ENCODE measurements at places on chromosomes 4 and X. TPM values are rescaled to one million over a fixed set of nuclear protein-coding genes. Genes with fewer than 3 reads are reported as not detected.

FAM47A gene
- total RNA-seq = not detected

ZNF630 gene
- total RNA-seq = 3.4 TPM

MAGEB4 gene
- not detected for total RNA-seq

NPFFR2 gene
- total RNA-seq = 0.76 TPM

CXCR3 gene
- total RNA-seq = 0.12 TPM

KCNIP4 gene
- total RNA-seq = 17.5 TPM

BMX gene
- 0.70 TPM for total RNA-seq

TCEAL7 gene
- total RNA-seq = 26.8 TPM

FGFBP1 gene
- total RNA-seq = 0.12 TPM

HEPH gene
- 53.5 TPM for total RNA-seq

SSX3 gene
- not detected for total RNA-seq

TASL gene
- 2.2 TPM for total RNA-seq

APOOL gene
- 14.4 TPM for total RNA-seq

TEC gene
- 2.8 TPM for total RNA-seq

TMEM35A gene
- total RNA-seq = 4.0 TPM

NAA11 gene
- not detected for total RNA-seq

CD99 gene
- total RNA-seq = 85.2 TPM

TECRL gene
- 5.8 TPM for total RNA-seq

DGKK gene
- 3.2 TPM for total RNA-seq

SRPK3 gene
- total RNA-seq = 15.1 TPM

GUCY1A1 gene
- 80.2 TPM for total RNA-seq

GAGE13 gene
- total RNA-seq = not detected

PPP1R2C gene
- total RNA-seq = not detected

BCOR gene
- total RNA-seq = 76.0 TPM

RPA4 gene
- 2.4 TPM for total RNA-seq

FGFR3 gene
- total RNA-seq = 97.0 TPM

GABRB1 gene
- 2.6 TPM for total RNA-seq

NOX1 gene
- not detected for total RNA-seq

REELD1 gene
- total RNA-seq = 0.35 TPM

ZCCHC12 gene
- 1.2 TPM for total RNA-seq

NXF2B gene
- total RNA-seq = 0.12 TPM

TMPRSS11D gene
- not detected for total RNA-seq

STBD1 gene
- total RNA-seq = 15.4 TPM

RTL9 gene
- 0.18 TPM for total RNA-seq

RGN gene
- 30.4 TPM for total RNA-seq

TRMT2B gene
- 15.8 TPM for total RNA-seq

PIN4 gene
- total RNA-seq = 4.5 TPM

LGI2 gene
- 15.5 TPM for total RNA-seq

IL2RG gene
- 3.2 TPM for total RNA-seq

XAGE1B gene
- total RNA-seq = not detected

KIF4A gene
- 7.6 TPM for total RNA-seq

HTR2C gene
- total RNA-seq = 0.41 TPM

BEND2 gene
- total RNA-seq = not detected

NAP1L5 gene
- total RNA-seq = 9.7 TPM

VMA21 gene
- total RNA-seq = 40.2 TPM

CLNK gene
- 0.93 TPM for total RNA-seq

CHRDL1 gene
- 7.2 TPM for total RNA-seq

TEX13C gene
- not detected for total RNA-seq

HGFAC gene
- 1.3 TPM for total RNA-seq

All from metanephros (tissue), 2 donors.